ENCODE measurements at places on chromosomes 5 and 9.

DNA sequence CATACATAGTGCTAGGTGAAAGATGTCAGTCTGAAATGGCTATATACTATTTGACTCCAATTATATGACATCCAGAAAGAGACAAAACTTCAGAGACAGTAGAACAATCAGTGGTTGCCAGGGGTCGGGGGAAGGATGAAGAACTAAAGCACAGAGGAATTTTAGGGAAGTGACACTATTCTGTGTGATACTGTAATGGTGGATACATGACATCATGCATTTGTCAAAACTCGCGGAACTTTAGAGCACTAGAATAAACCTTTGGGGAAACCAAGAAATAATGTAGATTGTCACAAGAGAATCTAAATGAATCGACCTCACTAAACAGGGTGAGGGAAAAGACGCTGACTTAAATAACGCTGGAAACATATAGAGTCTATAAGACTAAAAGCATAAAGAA lies 107.0 kb upstream of the RETREG1 start:
- no peak for DNase-seq

DNA sequence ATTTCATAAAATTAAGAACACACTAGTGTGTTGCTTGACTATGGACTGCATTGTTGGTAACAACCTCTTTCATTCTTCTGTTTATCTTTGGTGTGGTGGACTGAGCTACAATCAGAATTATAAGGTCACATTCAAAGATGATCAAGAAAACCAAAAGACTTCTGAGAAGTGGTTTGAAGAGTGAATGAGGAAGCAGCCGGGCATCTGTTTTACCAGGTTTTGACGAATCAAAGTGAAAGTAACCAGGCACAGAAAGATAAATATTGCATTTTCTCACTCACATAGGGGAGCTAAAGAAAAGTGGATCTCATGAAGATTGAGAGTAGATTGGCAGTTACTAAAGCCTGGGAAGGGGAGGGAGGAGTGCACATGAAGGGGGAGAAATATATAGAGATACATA lies 589.1 kb downstream of the ZNF608 start:
- DNase-seq, result no peak

- DNase-seq, result no peak
Measured at GRCh38 chr9:134960701-134961181, 43.0 kb upstream of the FCN1 start.

DNA sequence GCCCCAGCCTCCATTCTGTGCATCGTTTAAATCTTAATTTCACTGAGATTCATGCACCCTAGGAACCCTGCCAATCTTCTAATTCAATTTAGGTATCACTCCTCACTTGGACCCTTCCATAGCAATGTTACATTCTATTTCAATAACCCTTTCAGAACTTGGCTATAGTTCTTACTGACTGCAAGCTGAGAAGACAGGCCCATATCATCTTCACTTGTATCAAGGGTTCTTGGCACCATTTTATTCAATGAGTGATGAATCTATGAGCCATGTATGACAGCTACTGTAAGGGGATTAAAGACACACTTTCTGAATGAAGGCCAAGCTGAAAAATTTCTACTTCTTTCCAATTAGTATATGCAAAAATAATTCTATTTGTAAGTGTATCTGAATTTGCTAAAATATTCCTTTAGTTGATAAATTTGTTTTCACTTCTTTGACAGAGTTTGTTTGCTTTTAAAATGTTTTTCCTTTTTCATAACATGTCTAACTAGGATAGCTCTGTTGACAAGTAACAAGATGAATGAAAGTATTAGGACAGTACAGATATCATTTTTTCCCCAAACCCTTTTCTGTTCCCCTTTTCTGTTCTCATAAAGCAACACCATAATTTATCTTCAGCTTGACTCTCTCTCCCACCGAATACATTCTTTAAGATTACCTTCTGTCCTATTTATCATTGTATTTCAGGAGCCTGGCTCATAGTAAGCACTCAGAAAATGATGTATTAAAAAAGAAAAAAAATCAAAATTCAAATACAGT lies 9.6 kb downstream of the ITGA2 start:
- DNase-seq, result no peak

DNA sequence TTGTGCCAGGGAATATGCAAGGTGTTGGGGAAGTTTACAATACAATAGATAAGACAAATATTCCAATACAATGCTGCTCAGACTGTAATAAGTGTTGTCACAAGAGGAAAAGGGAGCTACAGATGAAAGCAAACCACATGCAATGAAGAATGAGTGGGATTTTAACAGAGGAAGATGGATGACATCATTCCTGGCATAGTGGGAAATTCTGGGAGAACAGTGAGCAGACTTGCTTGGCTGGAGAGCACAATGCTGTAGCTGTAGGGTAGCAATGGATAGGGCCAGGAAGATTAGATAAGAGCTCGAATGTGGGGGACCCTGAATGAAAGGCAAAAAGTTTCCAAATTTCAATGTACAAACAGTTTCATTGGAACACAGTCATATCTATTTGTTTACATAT lies 9.5 kb upstream of the DPYSL3 start:
- DNase-seq, result no peak

- DNase-seq, result no peak
Measured at GRCh38 chr5:35129921-35130485, 82.3 kb upstream of the AGXT2 start.

GRCh38 chr5:149363936-149364335 lies 6.1 kb downstream of the PCYOX1L start:
- no peak for DNase-seq

DNA sequence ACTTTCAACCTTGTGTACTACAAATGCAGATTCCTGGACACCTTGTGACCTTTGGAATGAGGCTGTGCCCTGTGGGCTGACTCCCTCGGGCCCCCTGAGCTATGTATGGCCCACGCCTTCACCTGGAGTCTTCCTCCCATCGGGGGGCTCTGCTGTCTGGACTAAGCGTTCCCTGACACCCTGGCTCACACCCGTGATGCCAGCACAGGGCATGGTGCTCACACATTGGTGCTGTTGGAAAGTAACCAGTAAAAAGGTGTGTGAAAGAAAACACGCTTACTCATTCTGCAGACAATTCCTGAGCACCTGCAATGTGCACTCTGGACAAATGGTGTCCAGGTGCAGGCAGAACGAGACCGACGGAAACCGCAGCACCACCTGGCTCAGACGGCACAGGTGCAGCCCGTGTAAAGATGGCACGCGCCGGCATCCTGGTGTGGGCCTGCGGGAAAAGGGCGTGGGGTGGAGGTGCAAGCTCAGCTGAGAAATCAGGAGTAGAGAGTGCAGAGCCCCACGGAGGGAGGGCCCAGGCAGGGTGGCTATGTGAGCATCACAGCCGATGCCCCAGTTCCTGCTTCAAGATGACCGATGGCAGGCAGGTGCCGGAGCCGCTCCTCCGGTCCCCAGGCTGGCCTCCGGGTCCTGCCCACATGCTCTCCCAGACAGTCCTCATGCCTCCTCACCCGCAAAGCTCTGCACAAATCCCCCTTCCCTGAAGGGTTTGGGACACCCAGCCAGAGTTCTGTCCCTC lies 11.0 kb downstream of the LPCAT1 start:
- DNase-seq, result no peak

DNA sequence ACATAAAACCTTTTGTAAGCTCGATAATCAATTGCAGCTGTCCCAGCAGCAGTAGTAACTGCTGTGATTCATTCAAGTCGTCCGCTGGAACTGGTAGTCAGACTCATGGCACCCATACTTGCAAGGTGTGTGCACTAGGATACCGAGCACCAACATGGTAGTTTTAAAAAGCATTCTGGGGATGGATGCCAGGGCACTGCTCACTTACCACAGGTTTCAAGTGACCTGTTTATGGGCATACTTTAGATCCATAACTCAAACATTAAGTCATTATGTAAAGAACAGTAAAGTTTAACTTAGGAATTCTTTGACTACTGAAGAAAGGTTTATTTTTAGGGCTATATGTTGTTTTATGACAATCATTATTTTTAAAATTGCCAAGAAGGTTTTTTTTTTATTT lies 2277.6 kb downstream of the MAT2B start:
- no peak for DNase-seq

- DNase-seq, result no peak
Measured at GRCh38 chr5:43573058-43573457, 16.2 kb upstream of the PAIP1 start.

DNA sequence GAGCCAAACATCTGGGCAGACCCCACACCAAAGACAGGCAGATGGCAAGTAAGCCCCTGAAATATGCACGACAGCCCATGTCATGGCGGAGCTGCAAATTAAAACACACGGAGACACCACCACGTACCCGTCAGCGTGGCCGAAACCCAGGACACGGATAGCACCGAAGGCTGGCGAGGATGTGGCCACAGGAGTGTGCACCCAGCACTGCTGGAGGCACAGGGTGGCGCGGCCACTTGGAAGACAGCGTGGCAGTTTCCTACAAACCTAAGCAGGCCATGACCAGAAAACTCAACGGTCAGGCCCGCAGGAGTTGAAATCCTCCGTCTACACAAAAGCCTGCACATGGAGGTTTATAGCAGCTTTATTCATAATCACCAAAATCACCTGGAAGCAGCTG lies 12.8 kb downstream of the SLC9A3 start:
- no peak for DNase-seq

DNA sequence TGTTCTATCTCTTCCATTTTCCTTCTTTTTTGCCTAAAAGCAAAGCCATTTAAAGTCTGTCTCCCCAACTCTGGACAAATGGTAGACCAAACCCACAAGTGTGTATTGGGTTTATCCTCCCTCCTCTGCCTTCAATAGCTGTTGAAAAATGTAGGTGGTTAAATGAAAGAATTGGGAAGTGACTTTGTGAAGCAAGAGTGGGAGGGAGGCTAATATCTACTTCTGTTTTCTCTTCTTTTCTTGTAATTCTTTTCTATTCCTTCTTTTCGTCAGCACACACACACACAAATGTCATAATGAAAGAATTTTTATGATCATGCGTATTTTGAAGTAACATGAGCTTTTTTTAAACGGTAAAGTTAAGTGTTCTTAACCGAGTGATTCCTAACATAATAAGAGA lies 3.8 kb downstream of the CCDC152 start:
- no peak for DNase-seq
